ENCODE measurements at places on chromosomes 6 and 20. TPM values are rescaled to one million over a fixed set of nuclear protein-coding genes. Genes with fewer than 3 reads are reported as not detected.

Gene PACRG
- total RNA-seq = 1.4 TPM

Gene IP6K3
- total RNA-seq = under 0.01 TPM

Gene DEFB132
- total RNA-seq = not detected

Gene C6orf132
- total RNA-seq = 2.9 TPM

GRCh38 chr6:108559884-108560462, 744 bp upstream of the FOXO3 start:
- H3K36me3 ChIP-seq = no peaks in the 10 kb centered on the region
- peaks cover 25% of the 10 kb centered on the region for H3K4me1 ChIP-seq
- peak overlapping the region; percentile 81 for H3K27ac ChIP-seq
- no peaks in the 10 kb centered on the region for H3K27me3 ChIP-seq
- peak overlapping the region; percentile 97 for H3K4me3 ChIP-seq

DNA sequence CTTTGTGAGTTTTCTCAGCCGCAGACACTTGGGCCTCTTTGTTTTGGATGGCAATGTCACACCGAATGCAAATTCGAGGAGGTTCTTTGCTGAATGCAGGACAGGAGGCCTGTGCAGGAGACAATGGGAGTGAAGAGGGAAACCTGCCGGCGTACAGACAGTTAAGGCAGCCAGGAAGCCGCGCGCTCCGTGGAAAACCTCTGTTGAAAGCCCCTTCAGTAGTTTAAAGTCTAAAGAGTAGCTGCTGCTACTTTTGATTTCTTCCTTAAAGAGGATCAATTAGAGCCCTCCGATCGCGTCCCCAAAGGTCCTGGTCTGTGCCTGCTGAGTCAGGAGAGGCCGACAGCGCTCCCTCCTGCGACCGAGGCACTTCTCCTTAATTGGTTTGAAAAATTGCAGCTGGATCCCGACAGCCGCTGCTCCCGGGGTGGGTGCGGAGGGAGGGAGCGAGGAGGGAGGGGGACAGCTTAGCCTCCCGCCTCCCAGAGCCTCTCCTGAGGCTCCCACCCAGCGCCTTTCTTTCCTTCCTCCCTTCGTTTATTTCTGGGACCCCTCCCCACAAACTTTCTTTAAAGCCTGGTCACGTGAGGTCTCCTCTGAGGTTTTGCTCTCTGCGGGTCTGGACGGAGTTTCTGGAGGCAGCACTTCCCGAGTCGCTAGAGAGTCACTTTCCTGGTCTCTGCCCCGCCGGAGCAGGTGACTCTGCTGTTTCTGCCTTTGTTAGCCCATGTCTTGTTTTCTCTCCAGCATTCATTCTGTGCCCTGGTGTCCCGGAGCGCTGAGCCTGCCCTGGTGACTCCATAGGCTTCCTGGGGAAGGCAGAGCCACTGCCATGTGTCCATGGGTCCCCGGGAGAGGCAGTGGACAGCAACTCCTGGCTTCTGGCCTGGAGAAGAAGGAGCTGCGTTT, 22.3 kb upstream of the RPP40 start:
- H3K4me1 ChIP-seq = peaks cover 6% of the 10 kb centered on the region
- peak; percentile 85 for DNase-seq
- H3K36me3 ChIP-seq = no peaks in the 10 kb centered on the region
- H3K27ac ChIP-seq = peak overlapping the region; percentile 28
- H3K4me3 ChIP-seq = peak overlapping the region; percentile 84

Gene GSTA4
- 36.2 TPM for total RNA-seq

- H3K4me1 ChIP-seq = no peaks in the 10 kb centered on the region
- no peaks in the 10 kb centered on the region for H3K27me3 ChIP-seq
- no peaks in the 10 kb centered on the region for H3K36me3 ChIP-seq
- no peak for DNase-seq
These were observed 71.0 kb upstream of the MRAP2 start for GRCh38 chr6:83962582-83962981.

DNA sequence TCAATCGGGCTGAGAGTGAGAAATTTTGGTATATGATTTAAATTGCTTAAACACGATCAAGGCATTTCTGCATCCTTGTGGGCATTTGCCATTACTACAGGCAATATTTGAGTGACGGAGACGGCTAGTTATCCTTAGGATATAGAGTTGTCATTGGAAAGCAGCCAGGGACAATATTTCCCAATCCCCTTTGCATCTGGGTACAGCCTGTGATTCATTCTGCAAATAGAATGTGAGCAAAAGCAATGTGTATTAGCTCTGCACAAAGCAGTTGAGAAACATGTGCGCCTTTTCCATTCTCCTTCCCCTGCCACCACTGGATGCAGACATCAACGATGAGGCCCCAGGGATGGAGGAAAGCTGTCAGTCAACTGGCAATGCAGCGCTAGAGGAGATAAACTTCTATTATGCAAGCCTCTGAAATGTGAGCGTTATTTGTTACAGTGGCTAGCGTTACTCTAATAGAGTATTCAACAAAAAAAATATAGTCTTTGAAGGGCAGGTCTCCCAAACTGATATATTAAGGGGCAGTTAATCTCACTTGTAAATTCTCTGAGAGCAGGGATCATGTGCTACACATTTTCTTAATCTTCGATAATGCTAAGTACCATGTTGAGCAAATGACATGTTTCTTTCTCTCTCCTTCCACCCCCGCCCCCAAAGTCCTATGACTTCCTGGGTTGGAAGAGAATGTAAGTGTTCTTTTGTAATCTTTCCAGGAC, 37.1 kb upstream of the NCOA3 start:
- DNase-seq = peak; percentile 91
- H3K27me3 ChIP-seq = no peaks in the 10 kb centered on the region
- peak overlapping the region; percentile 75 for H3K27ac ChIP-seq
- no peaks in the 10 kb centered on the region for H3K36me3 ChIP-seq
- peaks cover 26% of the 10 kb centered on the region for H3K4me1 ChIP-seq

Gene FAM217A
- not detected for total RNA-seq

Gene ENPP3
- total RNA-seq = under 0.01 TPM

Gene ZSCAN9
- total RNA-seq = 11.2 TPM

GRCh38 chr6:103140308-103141027, 1719.3 kb downstream of the HACE1 start:
- no peak for DNase-seq
- H3K36me3 ChIP-seq = no peaks in the 10 kb centered on the region
- no peaks in the 10 kb centered on the region for H3K27me3 ChIP-seq
- no peak overlapping the region for H3K27ac ChIP-seq
- no peaks in the 10 kb centered on the region for H3K4me1 ChIP-seq

DNA sequence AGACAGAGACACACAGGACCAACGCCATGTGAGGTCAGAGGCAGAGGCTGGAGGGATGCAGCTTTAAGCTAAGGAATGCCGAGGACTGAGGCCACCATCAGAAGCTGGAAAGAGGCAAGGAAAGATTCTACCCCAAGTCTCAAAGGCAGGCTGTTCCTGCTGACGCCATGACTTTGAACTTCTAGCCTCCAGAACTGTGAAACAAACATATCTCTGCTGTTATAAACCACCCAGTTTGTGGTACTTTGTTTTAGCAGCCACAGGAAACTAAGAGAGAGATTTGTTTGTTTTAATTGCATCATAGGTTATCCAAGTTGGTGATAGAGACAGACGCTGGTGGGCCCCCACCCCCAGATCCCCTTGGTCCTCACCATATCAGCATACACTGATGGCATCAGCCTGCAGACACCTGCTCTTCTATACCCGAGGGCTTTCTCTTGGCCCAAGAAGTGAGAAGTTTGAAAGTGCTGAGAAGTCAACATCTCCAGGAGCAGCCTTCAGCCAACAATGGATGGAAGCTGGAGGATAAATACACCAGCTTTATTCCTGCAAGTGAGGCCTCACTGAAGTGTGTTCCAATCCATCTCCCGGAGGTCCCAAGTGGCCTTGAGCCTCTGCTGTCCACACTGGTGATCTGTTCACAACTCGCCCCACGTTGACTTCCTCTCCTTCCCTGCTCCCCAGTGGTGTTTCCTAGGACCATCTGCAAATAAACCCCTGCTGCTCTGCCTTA, 154.7 kb downstream of the BTBD3 start:
- no peak overlapping the region for H3K4me3 ChIP-seq
- no peak for DNase-seq
- H3K36me3 ChIP-seq = no peaks in the 10 kb centered on the region
- no peak overlapping the region for H3K27ac ChIP-seq

- H3K27me3 ChIP-seq = no peaks in the 10 kb centered on the region
- DNase-seq = no peak
- no peak overlapping the region for H3K4me3 ChIP-seq
- no peaks in the 10 kb centered on the region for H3K36me3 ChIP-seq
- H3K4me1 ChIP-seq = no peaks in the 10 kb centered on the region
- no peak overlapping the region for H3K27ac ChIP-seq
These were observed 1128.4 kb upstream of the MAP3K7 start for GRCh38 chr6:91715171-91715805.

Gene CCN5
- 520 TPM for total RNA-seq

DNA sequence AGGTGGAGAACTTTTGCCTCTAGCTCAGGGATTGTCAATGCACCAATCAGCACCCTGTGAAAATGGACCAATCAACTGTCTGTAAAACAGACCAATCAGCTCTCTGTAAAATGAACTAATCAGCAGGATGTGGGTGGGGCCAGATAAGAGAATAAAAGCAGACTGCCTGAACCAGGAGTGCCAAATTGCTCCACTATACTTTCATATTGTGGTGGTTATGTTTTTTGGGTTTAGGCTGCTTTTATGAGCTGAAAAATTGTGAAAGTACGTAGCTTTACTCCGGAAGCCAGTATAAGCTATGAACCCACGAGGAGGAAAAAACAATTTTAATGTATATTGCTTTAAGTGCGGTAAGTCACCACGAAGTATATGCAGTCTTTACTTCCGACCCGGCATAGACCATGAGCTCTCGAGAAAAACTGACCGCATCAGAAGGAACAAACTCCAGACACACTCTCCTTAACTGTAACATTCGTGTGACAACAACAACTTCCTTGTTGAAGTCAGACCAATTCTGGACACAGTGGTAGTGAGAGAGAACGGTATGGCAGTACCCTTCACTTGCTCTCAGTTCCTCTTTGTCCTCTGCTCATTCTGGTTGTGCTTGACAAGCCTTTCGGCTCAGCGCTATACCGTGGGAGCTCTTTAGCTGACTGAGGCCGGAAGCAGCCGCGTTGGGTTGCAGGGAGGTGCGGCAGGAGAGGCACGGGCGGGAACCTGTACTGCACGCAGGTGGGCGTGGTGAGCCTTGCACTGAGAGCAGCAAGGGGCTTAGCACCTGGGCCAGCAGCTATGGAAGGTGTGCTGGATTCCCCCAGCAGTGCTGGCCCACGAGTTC, 81.9 kb upstream of the E2F3 start:
- H3K4me1 ChIP-seq = no peaks in the 10 kb centered on the region
- no peak overlapping the region for H3K4me3 ChIP-seq

Gene TRERF1
- total RNA-seq = 4.7 TPM

Gene TRIM27
- 53.6 TPM for total RNA-seq

DNA sequence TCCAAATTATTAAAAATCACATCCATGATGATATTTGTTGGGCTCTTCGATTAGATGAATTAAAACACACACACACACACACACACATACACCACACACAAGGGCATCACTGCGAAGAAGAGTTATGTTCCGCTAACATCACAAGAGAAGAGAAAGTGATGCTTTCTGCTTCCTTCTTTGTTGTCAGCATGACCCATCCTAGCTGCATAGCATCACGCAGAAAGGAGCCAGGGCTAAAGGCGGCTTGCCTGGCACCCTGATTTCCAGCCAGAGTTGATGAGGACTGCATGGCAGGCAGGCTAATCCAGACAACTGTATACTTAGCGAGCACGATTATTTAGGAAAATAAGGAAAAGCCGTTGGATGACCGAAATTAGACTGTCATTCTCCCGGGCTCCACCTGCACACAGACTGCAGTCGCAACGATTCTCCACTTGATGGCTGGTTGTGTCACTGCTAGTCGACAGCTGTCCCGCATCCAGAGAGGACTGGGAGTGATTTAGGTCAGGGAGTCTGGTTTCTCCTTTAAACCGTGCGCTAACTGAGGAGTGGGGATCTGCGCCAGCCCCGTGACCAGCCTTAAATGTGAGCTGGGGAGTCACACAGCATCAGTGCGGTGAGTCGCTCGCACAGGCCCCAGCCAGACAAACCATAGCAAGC, 70.6 kb upstream of the SOX4 start:
- H3K27me3 ChIP-seq = peaks cover 6% of the 10 kb centered on the region
- H3K4me1 ChIP-seq = no peaks in the 10 kb centered on the region
- no peaks in the 10 kb centered on the region for H3K36me3 ChIP-seq
- no peak overlapping the region for H3K4me3 ChIP-seq
- H3K27ac ChIP-seq = no peak overlapping the region

Gene SLC9A8
- total RNA-seq = 9.7 TPM

GRCh38 chr6:84976526-84977362, 212.3 kb upstream of the TBX18 start:
- no peak overlapping the region for H3K27ac ChIP-seq
- H3K27me3 ChIP-seq = no peaks in the 10 kb centered on the region
- H3K4me1 ChIP-seq = peaks cover 12% of the 10 kb centered on the region
- H3K36me3 ChIP-seq = no peaks in the 10 kb centered on the region
- no peak for DNase-seq
- no peak overlapping the region for H3K4me3 ChIP-seq

DNA sequence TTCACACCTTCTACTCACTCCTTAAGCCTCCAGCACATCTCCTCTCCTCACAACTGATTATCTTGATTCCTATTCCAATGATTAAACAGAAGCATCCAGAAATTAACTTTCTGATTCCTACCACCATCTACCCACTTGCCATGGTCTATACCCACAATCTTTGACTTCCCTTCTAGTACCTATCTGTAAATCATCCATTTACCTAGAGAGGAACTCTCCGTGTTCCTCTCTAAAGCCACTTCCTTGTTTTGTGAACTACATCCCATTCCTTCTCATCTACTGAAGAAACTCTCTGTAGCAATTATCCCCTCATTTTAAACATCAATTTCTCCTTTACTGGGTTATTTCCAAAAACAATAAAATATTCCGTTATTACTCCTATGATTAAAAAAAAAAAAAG, 167.3 kb downstream of the ARHGAP18 start:
- no peak overlapping the region for H3K27ac ChIP-seq
- H3K27me3 ChIP-seq = no peaks in the 10 kb centered on the region
- DNase-seq = no peak
- H3K4me3 ChIP-seq = no peak overlapping the region
- peaks cover 7% of the 10 kb centered on the region for H3K36me3 ChIP-seq
- no peaks in the 10 kb centered on the region for H3K4me1 ChIP-seq

DNA sequence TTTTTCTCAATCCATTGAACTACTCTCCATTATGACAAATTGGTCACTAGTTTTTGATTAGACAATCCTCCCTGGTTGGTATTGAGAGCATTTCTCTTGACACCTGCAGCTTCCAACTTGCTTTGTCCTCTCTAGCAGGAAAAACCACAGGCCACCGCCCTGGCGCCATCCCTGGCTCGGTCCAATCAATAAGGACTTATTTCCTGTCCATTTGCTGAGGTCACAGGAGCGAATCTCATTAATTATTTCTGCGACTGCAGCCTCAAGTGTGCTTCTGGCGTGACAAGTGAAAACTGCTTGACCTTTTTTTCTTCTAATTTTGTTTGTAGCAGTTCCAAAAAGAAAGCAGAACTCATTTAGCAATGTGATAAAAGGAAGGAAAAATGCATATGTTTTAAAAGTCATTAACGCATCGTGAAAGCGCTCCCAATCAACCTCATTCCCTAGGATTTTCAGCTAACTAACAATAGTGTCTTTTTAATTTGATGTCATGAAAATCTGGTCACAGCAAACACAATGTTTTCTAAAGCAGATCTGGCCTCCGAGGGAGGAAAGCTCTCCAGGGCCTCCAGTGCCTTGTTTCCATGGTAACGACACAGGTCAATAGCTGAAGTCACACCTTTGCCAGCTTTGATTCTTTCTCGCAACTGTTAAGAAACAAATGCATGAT, 39.0 kb upstream of the BEND3 start:
- no peaks in the 10 kb centered on the region for H3K4me1 ChIP-seq
- H3K27me3 ChIP-seq = no peaks in the 10 kb centered on the region
- DNase-seq = no peak
- H3K4me3 ChIP-seq = no peak overlapping the region

Data from osteoblast (primary cell).